ENCODE measurements at places on chromosomes 11 and 22.

DNA sequence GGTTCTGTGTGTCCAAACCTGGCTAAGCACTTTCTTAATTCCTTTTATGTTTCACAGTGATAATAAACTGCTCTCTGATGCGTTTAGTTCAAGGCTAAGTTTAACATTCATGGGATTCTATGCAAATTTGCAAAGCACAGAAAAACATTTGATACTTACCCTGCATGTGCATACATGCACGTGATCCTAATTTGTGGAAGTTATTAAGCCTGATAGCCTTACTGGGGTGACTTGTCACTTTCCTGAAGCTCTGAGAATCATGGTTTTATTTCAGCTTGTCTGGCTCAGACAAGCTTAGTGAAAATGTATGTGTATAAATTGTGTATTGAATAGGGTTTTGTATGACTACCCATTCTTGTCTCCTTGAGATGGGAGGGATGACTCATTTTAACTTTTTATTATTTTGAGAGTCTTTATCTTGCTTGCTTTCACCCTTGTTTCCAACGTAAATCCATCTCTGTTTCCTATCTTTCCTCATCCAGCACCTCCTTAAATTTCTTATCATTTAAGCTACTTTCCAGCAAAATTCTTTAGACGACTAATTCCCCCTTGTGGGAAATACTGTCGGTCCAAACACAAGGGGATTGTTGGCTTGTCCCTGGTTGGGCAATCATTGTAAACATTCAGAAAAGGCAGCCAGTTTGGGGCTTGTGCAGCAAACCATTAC, 167.1 kb downstream of the C11orf91 start:
- DNase-seq, result no peak

GRCh38 chr11:129530154-129530895, 154.7 kb downstream of the BARX2 start:
- no peak for DNase-seq

DNA sequence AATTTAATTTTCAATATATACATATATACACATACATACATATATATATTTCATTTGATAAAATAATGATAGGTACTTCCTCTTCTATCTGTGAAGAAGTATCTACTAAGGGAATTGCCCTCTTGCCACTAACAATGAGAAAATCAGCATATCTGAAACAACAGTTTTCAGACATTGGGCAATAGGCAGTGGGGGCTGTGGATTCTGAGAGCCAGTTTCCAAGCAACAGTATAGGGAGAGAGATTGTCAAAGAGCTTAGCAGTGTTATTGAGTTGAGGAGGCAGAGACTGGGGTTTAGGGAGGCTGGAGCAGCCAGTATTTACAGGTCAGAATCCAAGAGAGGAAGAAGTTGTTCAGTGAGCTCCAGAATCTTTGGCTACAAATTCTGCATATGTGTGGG, 119.3 kb downstream of the ARFGAP2 start:
- DNase-seq, result no peak

GRCh38 chr22:17536269-17536668, 27.0 kb upstream of the SLC25A18 start:
- DNase-seq, result no peak

DNA sequence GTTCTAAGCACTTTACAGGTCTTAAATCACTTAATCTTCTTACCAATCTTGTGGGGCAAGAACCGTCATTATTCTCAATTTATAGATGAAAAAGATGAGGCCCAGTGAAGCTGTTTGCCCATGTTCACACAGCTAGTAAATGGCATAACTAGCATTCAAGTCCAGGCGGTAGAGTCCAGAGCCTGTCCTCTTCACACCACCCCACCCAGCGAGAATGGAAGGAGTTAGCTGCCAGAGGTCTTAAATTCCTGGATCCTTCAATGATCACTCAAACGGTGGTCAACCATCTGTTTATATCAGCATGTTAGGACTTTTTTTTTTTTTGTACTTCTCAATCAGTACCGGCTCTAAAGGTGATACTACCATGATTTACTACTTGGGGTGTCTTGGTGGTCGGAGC, 43.3 kb downstream of the PARVA start:
- no peak for DNase-seq

DNA sequence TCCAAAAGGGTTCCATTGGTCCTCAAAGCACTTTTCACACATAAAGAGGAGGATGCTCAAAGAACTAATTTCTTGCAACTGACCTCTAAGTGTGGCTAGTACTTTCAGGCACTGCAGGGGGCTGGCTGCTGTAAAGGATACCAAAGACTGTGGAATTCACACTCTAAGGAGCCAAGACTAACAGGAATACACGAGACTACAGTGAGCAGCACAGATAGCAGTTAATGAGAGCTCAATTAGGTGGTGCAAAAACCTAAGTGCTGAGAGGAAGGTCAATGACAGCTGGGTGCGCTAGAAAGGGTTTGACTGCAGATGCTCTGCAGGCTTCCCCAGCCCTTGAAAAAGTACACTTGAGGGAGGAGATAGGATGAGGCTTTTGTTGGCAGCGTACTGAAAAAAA, 124.3 kb upstream of the NTM start:
- DNase-seq, result no peak

DNA sequence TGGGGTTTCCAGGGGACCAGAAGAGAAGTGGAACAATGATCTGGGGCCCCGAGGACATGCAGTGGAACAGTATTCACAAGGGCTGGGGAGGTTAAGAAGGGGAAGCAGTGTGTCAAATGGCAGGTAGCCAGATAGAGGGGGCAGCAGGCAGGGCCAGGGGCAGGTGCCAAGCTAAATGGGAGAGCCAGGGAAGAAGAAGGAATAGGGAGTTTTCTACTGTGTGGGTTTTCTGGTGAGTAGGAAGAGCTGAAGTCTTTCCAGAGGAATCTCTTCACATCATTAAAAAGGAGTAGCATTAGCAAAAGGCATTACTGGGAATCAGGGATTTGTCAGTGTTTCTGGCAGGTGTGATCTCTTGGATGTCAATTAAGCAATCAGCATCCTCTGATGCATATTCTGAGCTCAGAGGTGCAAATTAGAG, 55.8 kb downstream of the IRAG1 start:
- no peak for DNase-seq

- DNase-seq, result no peak
Observed at GRCh38 chr22:48045369-48045768, 1282.9 kb downstream of the TBC1D22A start.

GRCh38 chr11:16603890-16604793, 134.3 kb upstream of the C11orf58 start:
- peak; percentile 83 for DNase-seq

DNA sequence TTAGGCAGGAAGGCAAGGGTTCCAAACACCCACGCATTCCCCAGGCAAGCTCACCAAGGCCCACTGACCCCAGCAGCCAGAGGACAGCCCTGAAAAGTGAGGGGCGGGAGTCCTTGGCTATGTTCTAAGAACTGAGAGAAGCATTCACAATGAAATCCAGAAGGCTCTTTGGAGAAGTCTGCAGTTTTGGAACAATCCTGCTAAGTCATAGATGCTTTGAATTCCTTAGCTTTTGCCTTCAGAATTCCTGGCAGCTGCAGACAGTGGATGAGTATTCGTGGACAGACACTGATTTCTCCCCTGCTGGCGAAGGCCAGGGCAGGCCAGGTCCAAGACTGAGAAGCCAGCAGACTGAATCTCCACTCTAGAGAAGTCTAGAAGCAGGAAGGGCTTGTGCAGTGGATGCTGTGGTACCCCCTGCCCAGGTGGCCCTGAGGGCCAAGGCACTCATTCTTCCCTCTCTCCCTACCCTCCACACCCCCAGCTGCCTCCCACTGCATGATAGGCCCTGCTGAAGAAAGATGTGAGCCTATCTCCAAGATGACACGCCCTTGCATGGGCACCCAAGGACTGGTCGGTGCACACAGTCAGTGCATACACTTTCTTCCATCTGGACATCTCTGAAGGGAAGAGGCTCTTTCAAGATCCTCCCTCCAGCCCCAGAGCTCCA, 133.2 kb upstream of the TEAD1 start:
- DNase-seq, result no peak

DNA sequence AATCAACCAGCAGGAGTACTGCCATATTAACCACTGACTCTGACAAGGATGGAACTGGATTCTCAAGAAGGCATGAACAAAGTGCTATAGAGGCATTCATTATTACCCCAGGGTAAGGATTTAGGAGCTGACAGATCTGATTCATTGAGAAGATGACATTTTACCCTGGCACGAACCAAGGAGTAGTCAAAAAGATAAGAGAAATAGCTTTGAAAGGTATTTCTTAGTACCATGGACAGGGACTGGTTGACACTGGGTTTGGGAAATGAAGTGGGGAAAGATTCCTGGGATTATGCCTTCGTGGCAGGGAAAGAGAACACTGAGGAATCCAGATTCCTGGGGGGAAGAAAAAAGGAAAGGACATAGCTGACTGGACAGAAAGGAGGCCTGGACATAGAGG, 5.1 kb upstream of the SAAL1 start:
- DNase-seq, result no peak

DNA sequence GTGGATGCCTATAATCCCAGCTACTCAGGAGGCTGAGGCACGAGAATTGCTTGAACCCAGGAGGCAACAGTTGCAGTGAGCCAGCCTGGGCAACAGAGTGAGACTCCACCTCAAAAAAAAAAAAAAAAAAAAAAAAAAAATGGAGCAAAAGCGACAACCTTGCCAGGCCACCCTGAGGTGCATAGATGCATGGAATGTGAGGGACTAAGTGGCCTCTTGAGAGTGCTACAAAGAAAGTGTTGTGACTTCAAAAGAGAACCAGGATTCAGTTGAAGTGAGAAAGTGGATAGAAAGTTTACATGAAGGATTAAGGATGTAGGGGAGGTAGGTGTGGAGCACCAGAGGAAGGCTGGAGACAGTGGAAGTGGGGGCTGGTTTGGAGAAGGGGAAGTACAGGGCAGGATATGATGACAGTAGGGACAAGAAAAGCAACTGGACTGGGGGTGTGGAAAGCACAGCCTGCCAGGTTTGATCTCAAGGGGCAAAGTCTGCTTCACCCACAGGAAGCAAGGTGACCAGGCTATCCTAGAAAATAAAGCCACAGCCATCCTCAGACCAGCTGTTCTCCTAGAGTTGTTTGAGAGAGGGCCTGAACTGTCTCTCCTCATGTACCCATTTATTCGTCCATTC, 36.0 kb upstream of the OLFML1 start:
- DNase-seq, result no peak

GRCh38 chr11:15897211-15897960, 459.0 kb downstream of the SOX6 start:
- DNase-seq, result no peak

- DNase-seq, result no peak
Observed at GRCh38 chr11:109416601-109417000, 5.4 kb upstream of the C11orf87 start.
